ENCODE measurements at places on chromosomes 13 and 19.

- H3K36me3 ChIP-seq: no peaks in the 10 kb centered on the region
- no peak overlapping the region for H3K27ac ChIP-seq
- DNase-seq: no peak
- no peaks in the 10 kb centered on the region for H3K4me1 ChIP-seq
- no peaks in the 10 kb centered on the region for H3K27me3 ChIP-seq
Observed at GRCh38 chr13:110652764-110653163, 37.4 kb downstream of the NAXD start.

DNA sequence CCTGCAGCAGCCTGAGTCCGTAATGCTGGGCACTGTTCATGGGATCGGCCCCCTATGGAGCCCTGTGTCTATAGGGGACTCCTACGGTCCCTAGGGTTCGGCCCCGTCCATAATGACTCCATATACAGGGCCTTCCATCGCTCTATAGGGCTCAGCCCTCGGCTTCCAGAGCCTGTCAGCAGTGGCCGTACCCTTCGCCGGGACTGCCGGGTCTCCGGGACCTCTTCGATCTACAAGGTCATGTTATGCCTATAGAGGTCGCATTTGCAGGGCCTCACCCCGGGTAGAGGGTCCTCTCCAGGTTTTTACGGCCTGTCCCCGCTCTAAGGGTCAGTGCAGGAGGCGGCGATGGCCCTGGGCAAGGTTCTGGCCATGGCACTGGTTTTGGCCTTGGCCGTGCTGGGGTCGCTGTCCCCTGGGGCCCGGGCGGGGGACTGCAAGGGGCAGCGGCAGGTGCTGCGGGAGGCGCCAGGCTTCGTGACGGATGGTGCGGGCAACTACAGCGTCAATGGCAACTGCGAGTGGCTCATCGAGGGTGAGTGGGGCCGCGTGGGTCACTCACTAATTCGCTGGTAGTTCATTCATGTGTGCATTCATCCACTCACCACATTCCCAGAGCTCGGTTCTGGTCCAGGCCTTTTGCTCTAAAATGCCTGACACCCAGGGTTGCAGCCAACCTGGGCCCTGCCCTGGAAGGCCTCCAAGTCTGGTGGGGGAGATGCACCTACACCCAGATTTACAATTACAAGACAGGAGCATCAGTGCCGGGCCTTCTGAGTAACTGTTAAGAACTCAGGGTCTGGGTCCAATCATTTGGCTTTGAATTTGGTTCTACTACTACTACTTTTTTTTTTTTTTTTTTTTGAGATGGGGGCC is 699 bp downstream of the MEGF8 start:
- peak; percentile 70 for DNase-seq
- H3K27ac ChIP-seq: peak overlapping the region; percentile 79

GRCh38 chr19:15014579-15014978 is 34.7 kb upstream of the CASP14 start:
- no peaks in the 10 kb centered on the region for H3K36me3 ChIP-seq
- H3K4me3 ChIP-seq: no peak overlapping the region
- no peaks in the 10 kb centered on the region for H3K4me1 ChIP-seq

DNA sequence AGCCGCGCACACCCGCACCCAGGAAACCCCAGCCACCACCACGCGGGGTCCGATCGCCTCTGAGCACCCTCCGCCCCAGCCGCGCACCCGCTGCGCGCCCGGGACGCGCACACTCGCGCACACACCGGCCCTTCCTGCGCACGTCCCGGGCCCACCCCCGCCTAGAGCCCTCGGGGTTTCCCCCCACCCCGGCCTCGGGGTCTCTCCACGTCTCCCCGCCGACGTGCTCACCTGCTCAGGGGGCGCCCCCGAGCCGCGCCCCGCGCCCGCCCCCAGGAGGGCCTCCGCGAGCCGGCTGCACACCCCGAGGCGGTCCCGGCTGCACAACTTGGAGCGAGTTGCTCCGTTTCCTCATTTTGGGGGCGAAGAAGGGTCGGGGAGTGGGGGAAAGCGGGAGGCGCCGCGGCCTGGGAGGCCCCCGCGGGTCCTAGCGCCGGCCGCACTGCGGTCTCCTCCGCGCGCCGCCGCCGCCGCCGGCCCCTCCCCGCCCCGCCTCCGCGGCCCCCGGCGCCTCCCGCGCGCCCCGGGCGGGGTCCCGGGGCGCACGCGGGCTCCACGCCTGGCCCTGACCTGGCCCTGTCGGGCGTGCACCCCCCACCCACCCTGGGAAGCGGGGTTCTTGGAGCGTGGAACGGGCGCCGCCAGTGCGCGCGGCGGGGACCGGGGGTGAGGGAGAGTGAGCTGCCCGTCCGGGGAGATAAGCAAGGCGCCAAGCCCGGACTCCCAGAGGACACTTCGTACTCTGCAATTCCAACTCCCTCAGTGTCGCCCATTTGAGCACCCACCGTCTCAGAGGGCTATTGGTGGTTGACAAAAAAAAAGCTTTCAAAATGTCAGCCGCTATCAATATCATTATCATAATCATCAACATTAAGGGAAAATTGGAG is at the start of gene MATK:
Gene MATK (minus strand): TSS at position 444 of the 887 bp plus-strand sequence. CDS start 1,246 bp downstream, outside the sequence.
- no peak within 1 kb of the TSS for H3K27ac ChIP-seq
- H3K4me3 ChIP-seq: peak within 1 kb of the TSS; percentile 32
- no peak for DNase-seq
- H3K27me3 ChIP-seq: peaks cover 9% of the 10 kb centered on the region
- no peaks in the 10 kb centered on the region for H3K36me3 ChIP-seq

GRCh38 chr13:66617786-66618185 is 612.4 kb downstream of the PCDH9 start:
- no peak overlapping the region for H3K27ac ChIP-seq
- H3K27me3 ChIP-seq: no peaks in the 10 kb centered on the region
- H3K36me3 ChIP-seq: no peaks in the 10 kb centered on the region
- H3K4me1 ChIP-seq: no peaks in the 10 kb centered on the region
- H3K4me3 ChIP-seq: no peak overlapping the region

DNA sequence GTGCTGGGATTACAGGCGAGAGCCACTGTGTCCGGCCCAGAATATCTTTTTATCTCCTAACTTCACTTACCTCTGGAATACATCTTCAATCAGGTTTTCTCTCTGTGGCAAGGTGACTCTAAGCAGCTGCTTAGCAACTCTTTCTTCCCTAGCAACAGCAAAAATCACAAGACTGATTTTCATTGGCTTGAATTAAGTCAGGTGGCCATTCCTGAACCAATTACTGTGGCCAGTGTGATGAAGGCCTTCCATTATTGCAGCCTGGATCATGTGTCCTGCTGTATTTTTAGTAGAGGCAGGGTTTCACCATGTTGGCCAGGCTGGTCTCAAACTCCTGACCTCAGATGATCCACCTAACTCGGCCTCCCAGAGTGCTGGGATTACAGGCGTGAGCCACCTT is 9.0 kb upstream of the LTBP4 start:
- peaks cover 7% of the 10 kb centered on the region for H3K36me3 ChIP-seq
- DNase-seq: no peak
- no peak overlapping the region for H3K4me3 ChIP-seq

DNA sequence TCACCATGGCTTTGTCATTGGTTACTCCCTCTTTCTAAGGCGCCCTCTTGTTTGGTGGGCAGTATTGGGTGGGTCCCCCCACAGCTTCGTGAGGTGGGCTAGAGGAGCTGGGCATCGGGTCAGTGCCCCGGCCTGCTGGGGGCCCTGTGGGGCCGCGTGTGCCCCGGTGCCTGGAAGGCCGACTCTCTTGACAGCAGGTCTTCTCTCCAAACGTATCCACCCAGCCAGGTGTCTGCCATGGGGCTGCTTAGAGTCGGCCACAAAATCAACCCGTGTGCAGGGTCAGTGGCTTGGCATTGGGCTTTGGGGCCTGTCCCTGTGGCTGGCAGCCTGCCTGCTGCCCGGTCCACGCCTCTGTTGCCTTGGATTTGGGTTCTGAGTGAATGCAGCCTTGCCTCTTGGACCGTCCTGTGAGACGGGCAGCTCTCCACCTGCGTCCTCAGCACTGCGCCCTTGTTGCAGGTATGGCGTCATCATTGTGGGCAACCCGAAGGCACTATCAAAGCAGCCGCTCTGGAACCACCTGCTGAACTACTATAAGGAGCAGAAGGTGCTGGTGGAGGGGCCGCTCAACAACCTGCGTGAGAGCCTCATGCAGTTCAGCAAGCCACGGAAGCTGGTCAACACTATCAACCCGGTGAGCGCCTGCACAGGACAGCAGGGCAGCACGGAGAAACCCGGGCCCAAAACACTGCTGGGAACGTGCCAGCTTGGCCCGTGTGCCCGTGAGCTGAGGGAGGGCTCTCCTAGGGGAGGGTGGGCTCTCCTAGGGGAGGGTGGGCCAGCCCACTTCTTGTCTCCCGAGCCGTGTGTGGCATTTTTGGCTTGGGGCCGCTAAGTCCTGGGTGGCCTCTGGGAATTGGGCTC is 31.4 kb downstream of the UPF1 start:
- no peak for DNase-seq
- H3K36me3 ChIP-seq: peaks cover 4% of the 10 kb centered on the region
- H3K27me3 ChIP-seq: no peaks in the 10 kb centered on the region
- H3K27ac ChIP-seq: no peak overlapping the region

DNA sequence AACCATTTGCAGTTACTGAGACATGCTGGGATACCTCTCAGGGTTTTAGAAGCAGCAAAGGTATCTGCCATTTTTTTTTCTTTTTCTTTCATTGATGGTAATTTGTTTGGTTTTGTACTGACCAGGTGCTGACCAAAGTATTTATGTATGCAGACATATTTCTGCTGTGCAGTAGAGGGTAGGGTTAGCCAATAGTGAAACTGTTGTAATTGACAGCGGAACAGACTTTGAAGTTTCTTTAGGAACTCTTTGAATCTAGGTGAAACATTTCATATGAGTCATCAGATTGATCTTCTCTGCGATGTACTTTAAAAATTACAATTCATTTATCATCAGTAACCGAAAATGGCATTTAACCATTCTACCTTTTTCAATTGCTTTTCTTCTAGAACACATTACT is 63.0 kb downstream of the ITGBL1 start:
- H3K27me3 ChIP-seq: no peaks in the 10 kb centered on the region
- H3K4me1 ChIP-seq: no peaks in the 10 kb centered on the region
- no peak overlapping the region for H3K27ac ChIP-seq
- H3K36me3 ChIP-seq: no peaks in the 10 kb centered on the region
- DNase-seq: no peak
- no peak overlapping the region for H3K4me3 ChIP-seq

GRCh38 chr13:25371158-25371874 is 458 bp upstream of the ATP8A2 start:
- peaks cover 6% of the 10 kb centered on the region for H3K4me1 ChIP-seq
- no peak overlapping the region for H3K27ac ChIP-seq
- no peak for DNase-seq
- H3K27me3 ChIP-seq: no peaks in the 10 kb centered on the region
- no peaks in the 10 kb centered on the region for H3K36me3 ChIP-seq

DNA sequence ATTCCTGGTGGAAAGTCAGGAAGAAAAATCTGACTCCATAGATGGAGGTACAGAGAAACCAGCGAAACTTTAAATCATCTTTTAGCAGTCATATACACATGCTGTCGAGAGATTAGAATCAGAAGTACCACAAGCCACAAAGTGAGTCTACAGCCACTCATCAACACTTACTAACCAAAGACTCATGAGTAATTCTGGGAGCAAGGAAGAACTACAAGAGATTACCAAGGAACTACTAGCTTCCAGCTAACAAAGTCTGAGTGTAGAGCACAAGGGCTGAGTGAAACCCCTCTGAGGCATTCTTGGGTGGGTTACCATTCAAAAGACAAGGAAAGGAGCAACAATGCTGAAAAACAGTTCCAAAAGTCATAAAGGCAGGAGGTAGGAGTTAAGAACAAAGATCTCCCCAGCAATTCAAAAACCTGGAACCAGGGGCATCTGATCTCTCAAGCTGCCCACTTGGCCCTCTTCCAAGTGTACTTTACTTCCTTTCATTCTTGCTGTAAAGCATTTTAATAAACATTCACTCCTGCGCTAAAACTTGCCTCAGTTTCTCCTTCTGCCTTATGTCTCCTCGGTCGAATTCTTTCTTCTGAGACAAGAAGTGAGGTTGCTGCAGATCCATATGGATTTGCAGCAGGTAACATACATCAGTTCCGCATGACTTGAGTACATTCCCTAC is 13.0 kb downstream of the RBM26 start:
- H3K4me3 ChIP-seq: no peak overlapping the region
- no peaks in the 10 kb centered on the region for H3K27me3 ChIP-seq
- no peaks in the 10 kb centered on the region for H3K36me3 ChIP-seq
- no peak overlapping the region for H3K27ac ChIP-seq
- DNase-seq: no peak

GRCh38 chr13:21576426-21576825 is 27.5 kb downstream of the MICU2 start:
- H3K4me1 ChIP-seq: no peaks in the 10 kb centered on the region
- no peak overlapping the region for H3K4me3 ChIP-seq
- no peak for DNase-seq

- H3K4me3 ChIP-seq: no peak overlapping the region
- no peaks in the 10 kb centered on the region for H3K36me3 ChIP-seq
- peaks cover 40% of the 10 kb centered on the region for H3K4me1 ChIP-seq
- H3K27me3 ChIP-seq: no peaks in the 10 kb centered on the region
Observed at GRCh38 chr13:97328222-97328790, 105.7 kb upstream of the RAP2A start.

DNA sequence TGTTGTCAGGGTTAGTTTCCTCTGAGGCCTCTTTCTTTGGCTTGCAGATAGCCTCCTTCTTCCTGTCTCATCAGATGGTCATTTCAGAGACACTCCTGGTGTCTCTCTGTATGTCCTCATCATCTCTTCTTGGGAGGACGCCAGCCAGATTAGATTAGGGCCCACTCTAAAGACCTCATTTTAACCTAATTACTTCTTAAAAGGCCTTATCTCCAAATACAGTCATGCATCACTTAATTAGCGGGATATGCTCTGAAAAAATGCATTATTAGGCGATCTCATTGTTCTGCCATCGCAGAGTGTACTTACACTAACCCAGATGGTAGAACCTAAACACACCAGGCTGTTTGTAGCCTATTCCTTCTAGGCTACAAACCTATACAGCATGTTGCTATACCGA is 89.0 kb downstream of the CDK8 start:
- no peak overlapping the region for H3K27ac ChIP-seq
- H3K4me3 ChIP-seq: no peak overlapping the region
- no peaks in the 10 kb centered on the region for H3K36me3 ChIP-seq
- no peak for DNase-seq
- no peaks in the 10 kb centered on the region for H3K27me3 ChIP-seq

- DNase-seq: no peak
- no peak overlapping the region for H3K27ac ChIP-seq
- no peak overlapping the region for H3K4me3 ChIP-seq
- H3K4me1 ChIP-seq: peaks cover 41% of the 10 kb centered on the region
- no peaks in the 10 kb centered on the region for H3K36me3 ChIP-seq
- H3K27me3 ChIP-seq: no peaks in the 10 kb centered on the region
Observed at GRCh38 chr19:11580116-11580515, 2.7 kb upstream of the ACP5 start.

Data from vagina (tissue), 2 donors.